Psoas muscle (tissue), 8 donors: ENCODE measurements at places on chromosomes 2 and 18. TPM values are rescaled to one million over a fixed set of nuclear protein-coding genes. Genes with fewer than 3 reads are reported as not detected.

MAB21L4 gene
- not detected for polyA plus RNA-seq

CYS1 gene
- polyA plus RNA-seq, result 0.10 TPM

MC4R gene
- not detected for polyA plus RNA-seq

CLASP1 gene
- 12.3 TPM for polyA plus RNA-seq

TEX44 gene
- not detected for polyA plus RNA-seq

VWA3B gene
- polyA plus RNA-seq, result 0.01 TPM

GPR45 gene
- not detected for polyA plus RNA-seq

FOXD4L1 gene
- 0.19 TPM for polyA plus RNA-seq

CCDC150 gene
- 0.94 TPM for polyA plus RNA-seq

CAMKMT gene
- polyA plus RNA-seq, result 2.8 TPM

CAPN10 gene
- 15.0 TPM for polyA plus RNA-seq

GULP1 gene
- 10.0 TPM for polyA plus RNA-seq

SLC19A3 gene
- polyA plus RNA-seq, result 0.31 TPM

ASB18 gene
- 0.04 TPM for polyA plus RNA-seq

FOXI3 gene
- polyA plus RNA-seq, result not detected

TYMS gene
- 0.25 TPM for polyA plus RNA-seq

FHL2 gene
- 24.7 TPM for polyA plus RNA-seq

SLC14A1 gene
- 8.2 TPM for polyA plus RNA-seq

ESPNL gene
- 0.12 TPM for polyA plus RNA-seq

COL4A3 gene
- polyA plus RNA-seq, result 5.6 TPM

WNT10A gene
- not detected for polyA plus RNA-seq

IHH gene
- 0.12 TPM for polyA plus RNA-seq

NOSTRIN gene
- polyA plus RNA-seq, result 5.3 TPM

IL36RN gene
- polyA plus RNA-seq, result not detected

BIN1 gene
- 1,667 TPM for polyA plus RNA-seq

CYP26B1 gene
- 0.87 TPM for polyA plus RNA-seq

TEX261 gene
- 31.9 TPM for polyA plus RNA-seq

CYP1B1 gene
- 1.1 TPM for polyA plus RNA-seq

C2orf49 gene
- polyA plus RNA-seq, result 13.2 TPM

CYTIP gene
- polyA plus RNA-seq, result 0.43 TPM

AP1S3 gene
- polyA plus RNA-seq, result 0.05 TPM

SPATA3 gene
- polyA plus RNA-seq, result not detected

CD8A gene
- polyA plus RNA-seq, result 0.18 TPM

TPO gene
- 2.1 TPM for polyA plus RNA-seq

MARCHF4 gene
- not detected for polyA plus RNA-seq

RSAD2 gene
- polyA plus RNA-seq, result 0.95 TPM

RIT2 gene
- not detected for polyA plus RNA-seq

MOCOS gene
- polyA plus RNA-seq, result 0.94 TPM

POU3F3 gene
- polyA plus RNA-seq, result 0.01 TPM

AFF3 gene
- polyA plus RNA-seq, result 0.17 TPM

FSHR gene
- polyA plus RNA-seq, result not detected

CHST9 gene
- polyA plus RNA-seq, result not detected

ACOXL gene
- polyA plus RNA-seq, result not detected

SALL3 gene
- 0.01 TPM for polyA plus RNA-seq

ASB3 gene
- polyA plus RNA-seq, result 6.4 TPM

SIGLEC15 gene
- polyA plus RNA-seq, result not detected

TMEM37 gene
- polyA plus RNA-seq, result 0.96 TPM

FHOD3 gene
- polyA plus RNA-seq, result 10.8 TPM

TMEM163 gene
- polyA plus RNA-seq, result 0.17 TPM
